PC-3 (cell line): ENCODE measurements at places on chromosomes 2 and 18. TPM values are rescaled to one million over a fixed set of nuclear protein-coding genes. Genes with fewer than 3 reads are reported as not detected.

PLEK gene
- total RNA-seq = not detected in 2 replicates

LHCGR gene
- not detected in 2 replicates for total RNA-seq

DNA sequence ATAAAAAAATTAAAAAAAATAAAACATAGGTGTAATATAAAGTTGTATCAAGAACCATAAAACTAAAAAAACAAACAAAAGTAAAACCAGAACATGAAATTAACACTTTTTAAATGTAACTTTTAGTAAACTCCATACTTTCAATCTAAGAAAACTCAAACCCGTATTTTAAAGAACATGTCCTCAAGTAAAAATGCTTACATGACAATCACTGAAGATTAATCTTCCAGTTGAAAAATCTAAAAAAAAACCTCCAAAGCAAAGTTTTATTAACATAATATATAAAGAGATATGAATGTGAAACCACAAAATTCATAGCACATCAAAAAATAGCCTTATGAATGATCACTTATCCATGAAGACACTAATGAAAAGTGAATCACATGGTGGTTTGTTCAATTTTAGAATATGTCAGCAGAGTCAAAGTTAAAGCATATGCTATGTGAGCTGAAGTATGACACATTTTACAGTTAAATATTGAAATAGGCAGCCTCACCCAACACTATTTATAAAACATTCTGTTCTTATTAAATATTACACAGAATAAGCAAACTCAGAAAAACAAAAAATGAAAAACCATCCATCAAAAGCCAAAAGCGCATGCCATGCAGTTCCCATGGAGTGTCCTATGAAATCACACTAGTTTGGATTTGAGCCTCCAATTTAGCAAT, 23.1 kb upstream of the CHAC2 start:
- peak; percentile 28 for DNase-seq
- peak overlapping the region; percentile 11; the same call in 1 of the 2 replicates for H3K27ac ChIP-seq
- H3K36me3 ChIP-seq = no peaks in the 10 kb centered on the region; the same call in 1 of the 2 replicates
- H3K4me1 ChIP-seq = 0 out of 2 replicates have a peak, but pooled peaks cover 4% of the 10 kb centered on the region

- peaks cover 13% of the 10 kb centered on the region for H3K4me1 ChIP-seq
- DNase-seq = peak; percentile 64
- no peak overlapping the region for H3K4me3 ChIP-seq
- H3K36me3 ChIP-seq = no peaks in the 10 kb centered on the region
- H3K27ac ChIP-seq = no peak overlapping the region
- H3K27me3 ChIP-seq = no peaks in the 10 kb centered on the region
These were observed 67.9 kb downstream of the SLC9A4 start for GRCh38 chr2:102540882-102541281.

PROKR1 gene
- 0.12 and 0.26 TPM in 2 replicates for total RNA-seq

DNA sequence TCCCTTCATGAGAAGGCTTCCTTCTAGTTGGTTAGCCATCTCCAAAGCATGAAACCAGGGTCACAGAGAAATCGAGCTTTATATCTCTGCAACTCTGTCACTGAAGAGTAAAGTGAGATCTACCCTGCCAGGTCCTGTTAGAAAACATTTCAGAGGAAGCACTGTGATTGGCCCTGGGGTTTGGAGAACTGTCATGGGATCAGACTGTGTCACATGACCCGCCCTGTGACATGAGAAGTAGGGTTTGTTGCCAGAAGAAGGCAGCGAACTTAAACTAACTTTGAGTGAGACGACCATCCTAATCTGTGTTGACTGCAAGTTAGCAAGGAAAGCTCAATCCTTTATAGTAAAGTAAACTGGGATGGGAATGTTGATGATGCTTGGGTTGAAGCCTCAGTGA, 55.5 kb downstream of the SLC9A2 start:
- 0 out of 2 replicates have a peak, but pooled peaks cover 5% of the 10 kb centered on the region for H3K4me1 ChIP-seq
- no peak overlapping the region for H3K27ac ChIP-seq
